Chondrocyte (in vitro differentiated cells): ENCODE measurements at places on chromosomes 3 and 15. TPM values are rescaled to one million over a fixed set of nuclear protein-coding genes. Genes with fewer than 3 reads are reported as not detected.

Gene CLDN18
- not detected in 3 replicates for total RNA-seq

Gene LYZL4
- not detected in 3 replicates for total RNA-seq

Gene SLC6A11
- not detected in 3 replicates for total RNA-seq

Gene PLOD2
- 208 to 249 TPM (median 212 TPM) in 3 replicates for total RNA-seq

Gene ACOX2
- total RNA-seq, result 0.56 to 1.9 TPM (median 0.57 TPM) in 3 replicates

Gene PFKFB4
- 14.6 to 23.2 TPM (median 19.9 TPM) in 3 replicates for total RNA-seq

Gene TEX55
- not detected in 3 replicates for total RNA-seq

DNA sequence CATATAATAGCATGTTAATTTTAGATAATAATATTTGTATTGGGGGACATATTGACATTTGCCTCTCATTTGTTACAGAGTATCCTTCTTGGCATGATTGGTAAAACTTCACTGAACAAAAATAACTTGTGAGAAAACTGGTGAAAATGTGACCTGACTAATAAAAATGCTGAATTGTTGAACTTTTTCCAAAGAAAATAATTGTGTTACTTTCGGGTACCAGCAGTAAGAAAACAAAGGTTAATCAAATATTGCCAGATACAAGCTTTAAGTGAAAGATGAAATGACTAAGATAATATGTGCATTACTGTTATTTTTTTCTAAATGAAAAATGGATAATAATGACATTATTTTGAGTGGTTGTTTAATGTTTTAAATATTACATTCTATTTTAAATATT is 15.2 kb downstream of the SLC12A1 start:
- peaks cover 40% of the 10 kb centered on the region for H3K27me3 ChIP-seq
- no peaks in the 10 kb centered on the region for H3K4me1 ChIP-seq
- H3K4me3 ChIP-seq, result no peak overlapping the region
- no peak for DNase-seq
- no peaks in the 10 kb centered on the region for H3K36me3 ChIP-seq

GRCh38 chr3:148873270-148873927 is 8.3 kb downstream of the CPA3 start:
- H3K4me3 ChIP-seq, result no peak overlapping the region
- no peak for DNase-seq
- no peak overlapping the region for H3K27ac ChIP-seq
- H3K36me3 ChIP-seq, result no peaks in the 10 kb centered on the region
- H3K27me3 ChIP-seq, result no peaks in the 10 kb centered on the region

GRCh38 chr3:60463685-60464084 is 787.6 kb downstream of the FHIT start:
- peaks cover 11% of the 10 kb centered on the region for H3K4me1 ChIP-seq
- no peak for DNase-seq
- H3K27me3 ChIP-seq, result peaks cover 4% of the 10 kb centered on the region
- peaks cover 2% of the 10 kb centered on the region for H3K36me3 ChIP-seq

DNA sequence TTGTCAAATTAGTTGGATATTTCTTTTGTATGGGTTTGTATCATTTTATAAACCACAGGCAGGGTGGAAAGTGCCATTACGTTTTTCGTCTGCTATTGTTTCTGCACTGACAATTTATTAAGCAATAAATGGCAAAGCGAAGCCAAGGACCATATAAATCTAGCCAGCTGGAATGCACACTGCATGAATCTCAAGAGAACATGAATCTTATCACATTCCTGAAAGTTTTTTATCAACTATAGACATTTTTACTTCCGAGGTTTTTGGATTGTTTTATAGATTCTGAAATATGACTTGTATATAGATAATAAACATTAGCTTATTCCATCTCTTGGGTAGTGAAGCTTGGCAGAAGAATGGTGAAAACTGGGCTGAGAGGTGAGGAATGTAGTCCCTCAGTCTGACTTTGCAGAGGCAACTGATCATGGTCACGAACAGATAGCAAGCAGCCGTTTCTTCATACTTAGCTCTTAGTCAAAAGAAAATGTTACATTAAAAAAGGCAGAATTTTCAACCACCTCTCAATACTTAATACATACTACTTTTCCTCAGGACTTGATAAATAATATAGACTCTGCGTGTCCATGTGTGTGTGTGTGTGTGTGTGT is 102.7 kb downstream of the OSBPL10 start:
- DNase-seq, result no peak
- H3K27me3 ChIP-seq, result no peaks in the 10 kb centered on the region
- no peak overlapping the region for H3K4me3 ChIP-seq
- no peaks in the 10 kb centered on the region for H3K36me3 ChIP-seq
- peak overlapping the region; percentile 82 for H3K27ac ChIP-seq
- peaks cover 58% of the 10 kb centered on the region for H3K4me1 ChIP-seq

GRCh38 chr3:155158346-155159037 is 78.4 kb downstream of the MME start:
- peaks cover 9% of the 10 kb centered on the region for H3K4me1 ChIP-seq
- DNase-seq, result no peak
- no peak overlapping the region for H3K27ac ChIP-seq
- H3K27me3 ChIP-seq, result no peaks in the 10 kb centered on the region
- H3K4me3 ChIP-seq, result no peak overlapping the region

DNA sequence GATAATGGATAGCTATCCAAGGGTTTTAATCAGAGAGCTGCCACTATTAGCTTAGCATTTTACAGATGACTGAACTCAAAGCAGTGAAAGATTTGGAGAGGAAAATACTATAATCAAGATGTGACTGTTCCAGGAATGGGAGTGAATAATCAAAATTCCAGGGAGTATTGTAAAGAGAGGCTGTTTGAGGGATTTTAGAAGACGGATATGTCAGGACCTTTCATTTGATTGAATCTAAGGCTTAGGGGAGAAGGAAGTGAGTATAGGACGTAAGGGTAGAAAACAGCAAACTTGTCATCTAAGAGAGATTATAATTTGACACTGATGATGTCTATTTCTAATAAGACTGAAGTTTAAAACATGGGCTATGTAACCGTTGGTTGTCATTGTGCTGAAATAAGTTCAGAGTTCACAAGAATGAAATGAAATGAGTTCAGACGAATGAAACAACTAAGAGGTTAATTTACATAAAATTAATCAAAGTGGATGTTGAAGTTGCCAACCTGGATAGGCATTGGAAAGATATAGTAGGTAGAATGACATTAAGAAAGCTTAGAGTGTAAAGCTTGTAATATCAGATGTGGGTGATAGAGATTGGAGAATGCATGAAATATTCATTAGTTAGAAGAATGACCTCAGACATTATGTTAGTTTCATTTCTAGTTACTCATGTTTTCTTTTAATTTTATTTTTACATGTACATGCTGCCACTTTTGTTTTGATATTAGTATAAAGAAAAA is 842.8 kb downstream of the SI start:
- no peaks in the 10 kb centered on the region for H3K36me3 ChIP-seq
- DNase-seq, result no peak
- H3K27me3 ChIP-seq, result no peaks in the 10 kb centered on the region
- H3K27ac ChIP-seq, result no peak overlapping the region
- peaks cover 6% of the 10 kb centered on the region for H3K4me1 ChIP-seq
- no peak overlapping the region for H3K4me3 ChIP-seq

DNA sequence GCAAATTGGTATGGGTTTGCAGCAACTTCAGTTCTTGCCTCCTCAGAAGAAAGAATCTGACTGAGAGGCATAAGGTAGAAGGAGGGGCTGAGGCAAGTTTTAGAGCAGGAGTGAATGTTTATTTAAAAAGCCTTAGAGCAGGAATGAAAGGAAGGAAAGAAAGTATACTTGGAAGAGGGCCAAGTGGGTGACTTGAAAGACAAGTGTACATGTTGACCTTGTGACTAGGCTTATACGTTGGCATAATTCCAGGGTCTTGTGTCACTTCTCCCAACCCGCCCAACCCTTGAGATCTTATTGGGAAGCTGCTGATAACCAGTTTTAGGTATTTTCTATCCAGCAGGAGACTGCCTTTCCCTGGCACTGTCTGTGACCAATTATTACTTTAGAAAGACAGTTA is 436.9 kb upstream of the ZNF717 start:
- no peak overlapping the region for H3K4me3 ChIP-seq
- H3K27ac ChIP-seq, result no peak overlapping the region
- H3K36me3 ChIP-seq, result no peaks in the 10 kb centered on the region
- peaks cover 3% of the 10 kb centered on the region for H3K4me1 ChIP-seq

- H3K4me1 ChIP-seq, result peaks cover 32% of the 10 kb centered on the region
- no peaks in the 10 kb centered on the region for H3K36me3 ChIP-seq
- no peak for DNase-seq
- H3K27ac ChIP-seq, result no peak overlapping the region
These were observed 11.7 kb downstream of the ATP2C1 start for GRCh38 chr3:130905551-130905950.

GRCh38 chr15:79527821-79528220 is 95.7 kb downstream of the MINAR1 start:
- no peak for DNase-seq
- H3K36me3 ChIP-seq, result no peaks in the 10 kb centered on the region
- H3K27me3 ChIP-seq, result peaks cover 13% of the 10 kb centered on the region
- H3K4me3 ChIP-seq, result no peak overlapping the region
- H3K4me1 ChIP-seq, result no peaks in the 10 kb centered on the region

DNA sequence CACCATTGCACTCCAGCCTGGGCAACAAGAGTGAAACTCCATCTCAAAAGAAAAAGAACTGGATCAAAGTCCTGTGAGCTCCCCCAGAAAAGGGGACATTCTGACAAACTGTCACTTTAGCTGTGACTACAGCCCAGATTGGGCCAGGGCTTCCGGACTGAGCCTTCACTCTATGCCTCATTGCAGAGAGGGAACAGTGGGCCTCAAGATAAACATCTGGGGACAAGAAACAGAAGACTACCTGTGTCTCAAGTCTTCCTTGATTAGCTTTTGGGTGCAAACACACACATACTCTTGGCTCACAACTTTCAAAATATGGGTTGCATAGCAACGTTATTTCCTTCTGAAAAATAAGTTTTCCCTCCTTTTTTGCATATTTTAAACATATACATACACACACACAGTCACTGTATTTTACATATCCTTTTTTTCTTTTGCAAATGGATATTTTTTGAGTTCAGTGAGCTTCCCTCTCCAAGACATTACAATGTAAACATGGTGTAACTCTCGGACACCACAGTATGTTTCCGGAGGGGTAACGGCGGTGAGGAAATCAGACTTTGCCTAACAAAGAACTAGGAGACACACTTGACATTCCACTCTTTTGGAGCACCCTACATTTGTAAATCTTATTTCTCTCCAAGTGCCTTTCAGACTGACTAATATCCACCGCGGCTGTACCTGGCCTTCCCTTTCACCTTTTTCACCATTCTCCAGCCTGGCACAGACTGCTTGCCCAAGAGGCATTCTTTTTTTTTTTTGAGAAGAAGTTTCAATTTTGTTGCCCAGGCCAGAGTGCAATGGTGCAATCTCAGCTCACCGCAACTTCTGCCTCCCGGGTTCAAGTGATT is 3.5 kb downstream of the TKT start:
- H3K4me1 ChIP-seq, result peaks cover 61% of the 10 kb centered on the region
- no peaks in the 10 kb centered on the region for H3K27me3 ChIP-seq
- no peaks in the 10 kb centered on the region for H3K36me3 ChIP-seq
- DNase-seq, result no peak
- H3K4me3 ChIP-seq, result peak overlapping the region; percentile 89
- H3K27ac ChIP-seq, result peak overlapping the region; percentile 92
